Activated naive CD8-positive, alpha-beta T cell treated with anti-CD3 and anti-CD28 coated beads for 36 hours (primary cell): ENCODE measurements at places on chromosomes 3 and 15.

DNA sequence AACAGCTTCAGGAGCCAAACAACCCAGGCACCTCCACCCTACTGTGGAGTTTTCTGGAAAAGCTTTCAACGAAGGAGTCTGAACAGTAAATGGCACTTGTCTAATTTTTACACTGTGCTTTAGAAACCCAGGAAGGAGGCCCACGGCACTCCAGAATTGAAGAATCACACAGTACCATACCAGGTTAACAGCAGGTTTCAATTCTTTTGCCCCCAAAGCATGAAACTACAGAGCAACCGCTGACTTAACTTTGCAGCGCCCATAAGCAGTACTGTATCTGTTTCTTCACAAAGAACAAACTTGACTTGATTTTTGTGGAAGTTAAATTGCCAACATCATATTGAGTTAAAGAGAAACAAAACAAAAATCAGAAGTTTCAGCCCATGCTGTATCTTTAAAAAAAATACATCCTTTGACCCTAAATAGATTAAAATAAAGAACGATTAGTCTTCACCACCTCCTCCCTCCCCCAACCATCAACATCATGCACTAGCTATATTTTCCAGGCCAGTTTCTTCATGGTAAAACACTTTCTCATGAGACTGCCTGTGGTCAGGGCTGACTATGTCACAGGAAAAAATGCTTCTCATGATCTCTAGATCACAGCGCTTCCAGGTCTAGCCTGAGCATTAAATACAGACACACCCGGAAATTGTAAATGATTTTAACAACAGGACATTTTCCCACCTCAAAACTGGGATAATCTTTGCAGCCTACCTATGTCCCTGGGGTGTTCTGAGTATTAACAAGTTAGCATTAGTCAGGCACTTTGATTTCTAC, 456.3 kb downstream of the FOXP1 start:
- DNase-seq, result peak; percentile 50

- no peak for DNase-seq
Observed at GRCh38 chr15:33112541-33113105, 81.9 kb downstream of the FMN1 start.

GRCh38 chr3:70042641-70043040, 43.1 kb downstream of the SAMMSON start:
- DNase-seq, result no peak

- no peak for DNase-seq
Observed at GRCh38 chr3:193023218-193023617, 105.6 kb upstream of the MB21D2 start.

DNA sequence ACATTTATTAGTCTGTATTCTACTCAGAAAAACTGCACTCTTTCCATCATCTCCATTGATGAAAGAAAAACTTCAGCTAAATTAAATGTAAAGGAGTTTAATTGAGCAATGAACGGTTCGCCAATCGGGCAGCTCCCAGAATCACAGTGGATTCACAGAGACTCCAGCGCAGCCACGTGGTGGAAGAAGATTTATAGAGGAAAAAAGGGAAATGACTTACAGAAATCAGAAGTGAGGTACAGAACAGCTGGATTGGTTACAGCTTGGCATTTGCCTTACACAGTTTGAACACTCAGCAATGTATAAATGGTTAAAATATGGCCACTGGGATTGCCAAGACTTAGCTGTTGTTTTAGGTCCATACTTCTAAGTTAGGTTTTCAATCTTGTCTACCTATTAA, 2.8 kb upstream of the SUCLG2 start:
- no peak for DNase-seq

- no peak for DNase-seq
Observed at GRCh38 chr3:37722477-37722876, 139.2 kb upstream of the CTDSPL start.

GRCh38 chr3:102194001-102194400, 240.8 kb upstream of the ZPLD1 start:
- DNase-seq, result no peak

DNA sequence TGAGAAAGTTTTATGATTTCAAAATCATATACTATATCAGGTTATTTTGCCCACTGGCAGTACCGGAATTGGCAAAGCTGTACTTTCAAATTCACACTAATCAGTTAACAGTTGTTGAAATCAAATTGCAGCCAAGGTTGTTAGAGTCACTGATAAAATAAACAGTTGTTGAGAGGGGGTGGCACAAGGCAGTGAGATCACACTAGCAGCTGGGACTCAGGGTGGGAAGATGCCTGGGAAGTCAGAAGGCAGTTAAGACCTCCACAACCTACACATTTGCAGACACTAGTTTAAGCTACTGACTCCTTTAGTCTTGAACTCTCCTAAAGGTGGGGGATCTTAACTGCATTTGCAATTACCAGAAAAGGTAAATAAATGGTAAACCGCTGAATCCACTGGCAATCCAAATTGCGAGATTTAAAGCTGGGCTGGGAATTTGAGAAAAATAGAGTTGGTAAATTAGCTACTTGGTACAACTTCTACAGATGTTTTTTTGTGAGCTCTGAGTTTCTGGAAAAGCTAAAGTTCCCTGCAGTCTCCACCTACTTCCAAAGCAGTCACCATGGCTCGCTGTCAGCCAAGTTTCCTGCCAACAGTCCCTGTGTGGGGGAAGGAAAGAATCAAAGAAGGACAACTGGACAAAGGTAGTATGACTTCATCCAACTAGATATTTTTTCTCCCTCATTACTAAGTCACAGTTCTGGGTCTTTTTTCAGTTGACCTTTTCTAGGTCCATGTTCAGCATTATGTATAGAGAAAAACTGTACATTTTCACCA, 105.7 kb downstream of the ZNF385D start:
- DNase-seq, result no peak

DNA sequence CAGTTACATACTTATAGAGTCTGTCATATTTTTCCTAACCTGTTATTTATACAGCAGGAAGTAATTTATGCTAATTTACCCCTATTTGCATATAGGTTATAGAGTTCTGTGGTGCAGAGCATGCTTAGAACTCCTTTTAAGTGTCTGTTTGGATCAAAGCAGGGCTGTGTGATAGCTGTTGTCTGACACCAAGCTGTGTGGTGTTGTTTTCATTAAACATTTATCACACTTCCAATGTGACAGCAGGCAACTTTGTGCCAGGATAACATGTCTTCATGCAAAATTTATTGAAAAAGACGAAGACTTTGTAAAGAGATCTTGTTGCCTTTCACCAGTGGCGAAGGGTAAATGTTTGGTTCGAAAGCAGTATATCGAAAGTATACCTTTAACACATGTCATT, 100.2 kb downstream of the RSRC1 start:
- DNase-seq, result no peak
